ENCODE measurements at places on chromosomes 4 and X. TPM values are rescaled to one million over a fixed set of nuclear protein-coding genes. Genes with fewer than 3 reads are reported as not detected.

Gene DLG3
- total RNA-seq = 0.84 TPM

Gene RAB39B
- total RNA-seq = not detected

Gene GYPB
- not detected for total RNA-seq

Gene YY2
- total RNA-seq = 0.49 TPM

Gene PASD1
- not detected for total RNA-seq

Gene CTAG2
- not detected for total RNA-seq

Gene PARM1
- total RNA-seq = 0.07 TPM

Gene QRFPR
- 1.6 TPM for total RNA-seq

Gene CLGN
- total RNA-seq = 0.79 TPM

All from mammary microvascular endothelial cell (primary cell).